ENCODE measurements at places on chromosomes 7 and 10.
A peak's percentile ranks its signal among the peaks of the same experiment; 100 is the strongest.

DNA sequence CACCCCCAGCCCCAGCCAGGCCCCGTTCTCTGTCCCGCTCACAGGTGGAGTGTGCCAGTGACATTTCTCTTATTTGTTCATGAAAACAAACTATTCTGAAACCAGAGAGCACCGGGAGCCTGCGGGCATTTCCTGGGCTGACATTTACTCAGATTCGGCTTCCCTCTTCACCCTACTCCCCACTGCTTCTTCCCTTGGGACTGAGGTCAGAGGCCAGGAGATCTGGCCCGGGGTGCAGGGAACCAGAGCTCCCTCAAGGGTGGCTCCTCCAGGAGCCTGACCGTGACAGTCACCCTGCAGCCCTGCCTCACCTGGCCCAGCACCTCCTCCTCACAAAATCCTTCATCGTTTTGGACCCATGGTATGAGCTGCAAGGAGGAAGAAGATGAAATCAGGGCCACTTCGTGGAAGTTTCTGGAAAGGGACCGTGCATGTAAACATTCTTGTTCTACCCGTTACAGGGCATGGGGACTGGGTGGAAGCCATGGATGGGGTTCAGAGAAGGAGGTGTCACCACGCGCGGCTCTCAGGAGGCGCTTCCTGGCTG, 12.2 kb downstream of the BHLHA15 start:
- DNase-seq, result no peak

DNA sequence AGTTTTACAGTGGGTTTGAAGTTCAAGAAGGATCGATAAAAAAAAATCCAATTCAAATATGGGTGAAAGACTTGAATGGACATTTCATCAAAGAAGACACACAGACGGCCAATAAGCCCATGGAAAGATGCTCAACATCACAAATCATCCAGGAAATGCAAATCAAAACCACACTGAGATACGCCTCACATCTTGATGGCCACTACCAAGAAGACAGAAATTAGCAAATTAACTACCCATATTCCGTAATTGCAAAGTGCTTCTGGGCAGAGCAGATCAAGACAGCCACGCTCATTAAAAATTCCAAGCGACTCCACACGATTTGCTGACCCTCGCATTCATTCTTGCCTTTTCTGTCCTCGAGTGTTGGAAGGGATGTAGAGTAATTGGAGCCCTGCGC, 34.1 kb upstream of the PPP2R2D start:
- DNase-seq, result no peak

GRCh38 chr7:88322151-88322550, 15.5 kb upstream of the STEAP4 start:
- DNase-seq, result no peak

- peak; percentile 60 for DNase-seq
Measured at GRCh38 chr7:17646253-17646956, 293.9 kb downstream of the SNX13 start.

- no peak for DNase-seq
Measured at GRCh38 chr7:43938892-43939482, 12.8 kb downstream of the UBE2D4 start.

DNA sequence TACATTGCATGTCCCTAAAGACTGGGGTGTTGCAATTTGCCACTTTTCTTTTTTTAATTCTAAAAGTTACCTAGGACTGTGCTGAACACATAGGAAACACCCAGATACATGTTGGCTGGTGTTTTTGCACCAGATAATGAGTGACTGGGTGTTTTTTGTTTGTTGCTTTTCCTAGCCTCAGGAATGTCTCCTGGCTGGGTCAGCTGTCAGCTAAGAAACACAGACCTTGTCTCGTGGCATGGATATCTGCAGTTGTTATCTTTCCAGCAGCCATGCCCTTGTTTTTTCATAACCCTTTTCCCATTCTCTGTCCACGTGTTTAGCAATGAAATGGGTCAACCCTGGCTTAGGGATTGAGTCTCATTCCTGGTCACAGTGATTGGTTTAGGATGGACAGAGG, 433.9 kb upstream of the ZMIZ1 start:
- DNase-seq, result no peak

DNA sequence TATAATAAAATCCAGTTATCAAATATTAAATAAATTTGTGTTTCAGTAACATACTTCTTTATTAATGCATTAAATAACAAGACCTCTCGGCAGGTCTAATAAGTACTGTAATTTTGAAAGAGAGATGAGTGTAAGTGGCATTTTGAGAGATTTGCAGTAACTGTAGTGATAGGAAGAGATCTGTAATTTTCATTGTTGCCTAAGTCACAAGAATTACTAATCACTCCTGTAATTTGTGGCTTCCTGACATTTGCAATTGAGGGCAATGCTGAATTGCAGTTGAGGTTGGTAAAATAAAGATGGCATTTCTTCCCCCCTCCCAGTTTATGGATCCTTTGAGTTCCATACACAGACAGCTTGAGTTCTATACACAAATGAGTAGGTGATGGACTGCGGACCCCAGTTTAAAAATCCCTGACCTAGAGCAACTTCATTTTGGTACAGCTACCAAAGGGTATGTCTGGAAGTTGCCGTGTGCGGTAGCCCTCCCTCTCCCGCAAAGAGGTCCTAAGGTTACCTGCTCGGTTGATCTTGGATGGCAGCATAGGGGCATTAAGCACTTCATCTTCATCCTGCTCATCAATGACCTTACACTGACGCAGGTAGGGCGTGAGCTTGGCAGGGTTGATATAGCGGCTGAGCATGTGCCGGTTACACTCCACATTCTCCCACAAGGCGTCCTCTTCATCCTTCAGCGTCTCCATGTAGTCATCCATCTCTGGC, 96.4 kb downstream of the CARD11 start:
- DNase-seq, result no peak

- DNase-seq, result no peak
Measured at GRCh38 chr10:88097536-88097935, 234.1 kb downstream of the PTEN start.

DNA sequence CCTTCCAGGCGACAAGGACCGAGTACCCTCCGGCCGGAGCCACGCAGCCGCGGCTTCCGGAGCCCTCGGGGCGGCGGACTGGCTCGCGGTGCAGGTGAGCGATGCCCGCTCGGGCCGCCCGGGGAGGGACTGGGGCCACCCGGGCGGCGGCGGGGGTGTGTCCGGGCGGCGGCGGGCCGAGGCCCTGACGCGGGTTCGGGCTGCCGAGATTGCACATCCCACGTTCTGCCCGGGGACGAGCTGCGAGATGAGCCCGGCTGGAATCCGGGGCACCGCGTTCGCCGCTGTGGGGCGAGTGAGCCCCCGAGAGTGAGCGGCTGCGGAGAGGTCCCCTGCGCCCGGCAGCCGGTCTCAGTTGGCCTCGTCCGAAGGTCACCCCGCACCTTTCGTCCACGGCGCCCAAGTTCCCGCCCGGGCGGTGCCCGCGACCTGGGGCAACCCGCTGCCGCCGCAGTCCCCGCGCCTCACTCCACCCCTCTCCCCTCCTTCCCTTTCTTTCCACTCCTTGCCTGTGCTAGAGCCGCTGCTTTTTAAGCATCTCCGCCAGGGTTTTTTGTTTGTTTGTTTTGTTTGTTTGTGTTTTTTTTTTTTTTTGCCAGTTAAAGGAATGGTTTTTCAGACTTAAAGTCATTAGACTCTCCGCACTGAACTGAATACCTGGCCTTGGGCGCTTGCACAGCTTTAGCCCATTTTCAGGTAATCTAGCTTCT, 515 bp downstream of the RALA start:
- DNase-seq, result no peak

GRCh38 chr10:77079592-77080300, 557.9 kb downstream of the KCNMA1 start:
- DNase-seq, result no peak

DNA sequence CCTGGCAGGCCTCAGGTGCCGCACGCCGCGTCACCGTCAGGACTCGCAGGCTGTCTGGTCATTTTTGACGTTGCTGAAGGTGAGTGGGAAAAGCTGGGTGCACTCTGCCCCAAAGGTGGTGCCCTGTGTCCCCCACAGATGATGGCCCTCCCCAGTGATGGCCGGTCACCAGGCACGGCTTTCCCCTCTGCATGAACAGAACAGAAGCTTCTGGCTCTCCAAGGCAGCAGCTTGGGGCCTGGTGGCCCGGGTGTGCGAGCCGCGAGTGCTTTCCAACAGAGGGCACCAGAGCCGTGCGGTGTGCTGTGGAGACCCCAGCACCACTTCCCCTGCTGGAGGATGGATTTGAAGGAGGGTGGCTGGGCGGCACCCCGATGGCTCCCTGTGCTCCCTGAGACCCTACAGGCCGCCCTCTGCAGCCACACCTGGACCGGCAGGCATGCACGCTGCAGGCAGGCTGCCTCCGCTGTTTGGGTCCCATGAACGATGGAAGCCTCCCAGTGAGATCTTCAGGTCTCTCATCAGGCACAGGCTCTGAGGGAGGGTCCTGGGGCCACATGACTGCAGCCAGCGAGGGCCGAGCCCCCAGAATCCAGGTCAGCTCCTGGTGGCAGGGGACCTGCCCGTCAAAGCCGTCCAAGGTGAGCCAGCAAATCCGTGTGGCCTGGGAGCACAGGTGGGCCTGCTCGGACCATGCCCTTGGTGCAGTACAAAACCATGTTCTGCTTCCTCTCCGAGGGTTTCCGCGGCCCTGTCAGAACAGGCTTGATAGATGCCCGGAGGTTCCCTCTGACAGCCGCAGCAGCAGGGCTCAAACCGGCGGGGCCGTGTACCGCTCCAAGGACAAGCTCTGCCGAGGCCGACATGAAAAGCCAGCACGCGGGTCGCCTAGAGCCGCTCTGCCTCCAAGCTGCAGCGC, 195.4 kb downstream of the EBF3 start:
- no peak for DNase-seq
